ENCODE measurements at places on chromosomes 5 and 9.

DNA sequence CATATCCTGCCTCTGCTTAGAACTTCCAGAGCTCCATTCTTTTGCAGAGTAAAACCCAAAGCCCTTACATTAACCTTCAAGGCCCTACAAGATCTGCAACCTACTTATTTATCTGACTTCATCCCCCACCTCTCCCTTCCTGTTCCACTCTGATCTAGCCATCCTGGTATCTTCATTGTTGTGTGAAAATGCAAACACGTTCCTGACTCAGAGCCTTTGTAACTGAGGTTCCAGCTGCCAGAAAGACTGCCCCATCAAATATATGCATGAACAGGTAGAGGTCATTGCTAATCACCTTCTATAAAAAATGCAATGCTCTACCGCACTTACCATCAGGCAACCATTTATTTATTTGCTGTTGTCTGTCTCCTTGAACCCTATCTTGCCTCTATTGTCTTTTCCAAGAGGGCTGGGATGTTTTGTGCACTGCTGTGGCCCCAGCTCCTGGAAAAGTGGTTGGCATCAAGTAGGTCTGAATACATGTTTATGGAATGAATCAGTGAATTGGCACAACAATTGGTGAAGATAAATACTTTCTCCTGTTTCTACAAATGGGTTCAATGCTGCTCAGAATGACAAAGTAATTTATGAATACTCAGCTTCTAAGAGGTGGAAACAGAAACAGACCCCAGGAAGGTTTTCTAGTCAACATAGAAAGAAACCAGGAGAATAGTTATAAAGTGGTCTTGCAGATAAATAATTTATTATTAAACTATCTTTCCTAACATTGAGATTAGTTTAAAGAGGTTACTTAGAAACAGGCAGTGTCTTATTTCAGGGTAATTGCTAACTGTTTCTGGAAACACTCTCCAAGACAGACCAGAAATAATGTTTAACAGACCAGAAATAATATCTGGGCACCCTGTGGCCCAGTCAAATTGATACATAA lies 230.6 kb upstream of the CD180 start:
- no peak for DNase-seq

GRCh38 chr5:137190441-137190840 lies 308.7 kb downstream of the SPOCK1 start:
- no peak for DNase-seq

GRCh38 chr5:67310169-67310568 lies 113.6 kb upstream of the CD180 start:
- no peak for DNase-seq

GRCh38 chr5:5755888-5756287 lies 333.4 kb downstream of the ICE1 start:
- no peak for DNase-seq

GRCh38 chr9:115192280-115192679 lies 74.3 kb upstream of the TNC start:
- no peak for DNase-seq
